ENCODE measurements at places on chromosomes 12 and 14.

DNA sequence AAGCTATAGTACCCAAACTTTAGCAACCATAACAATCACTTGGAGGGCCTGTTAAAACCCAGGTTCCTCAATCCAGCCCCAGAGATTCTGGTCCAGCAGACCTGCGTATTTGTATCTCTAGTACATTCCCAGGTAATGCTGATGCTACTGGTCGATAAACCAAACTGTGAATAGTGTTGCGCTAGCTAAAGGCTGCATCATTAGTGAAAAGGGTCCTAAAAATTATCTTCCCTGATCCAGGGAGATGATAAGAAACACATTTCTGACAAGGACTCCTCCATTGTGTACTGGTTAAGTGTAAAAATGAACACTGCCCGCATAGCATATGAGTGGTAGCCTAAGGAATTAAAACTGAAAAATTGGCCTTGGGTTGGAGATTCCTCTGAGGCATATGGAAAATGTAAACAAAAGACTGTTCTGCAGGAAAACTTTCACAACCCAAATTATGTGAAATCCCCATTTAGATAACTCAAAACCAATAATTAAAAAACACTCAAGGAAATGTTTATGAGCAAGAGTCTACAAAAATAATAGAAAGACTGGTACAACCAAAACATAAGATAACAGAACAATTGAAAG lies 322.7 kb downstream of the CEP128 start:
- no peak for DNase-seq

DNA sequence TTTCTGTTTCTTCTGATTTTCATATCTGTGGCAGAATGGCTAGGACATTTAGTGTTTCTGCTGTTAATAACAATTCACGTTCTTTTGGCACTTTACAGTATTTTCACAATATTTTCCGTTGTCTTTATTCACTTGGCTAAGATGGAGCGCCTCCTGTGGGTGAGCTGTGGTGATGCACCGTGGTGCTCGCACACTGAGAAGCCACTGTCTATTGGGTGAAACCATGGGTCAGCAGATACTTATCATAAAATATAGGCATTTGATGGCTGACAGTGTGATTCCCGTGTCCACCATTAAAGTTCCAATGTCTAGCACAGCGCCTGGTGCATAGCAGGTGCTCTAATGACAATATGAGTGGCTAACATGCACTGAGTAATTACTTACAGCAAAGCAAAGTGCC lies 141.8 kb downstream of the VRK1 start:
- no peak for DNase-seq

DNA sequence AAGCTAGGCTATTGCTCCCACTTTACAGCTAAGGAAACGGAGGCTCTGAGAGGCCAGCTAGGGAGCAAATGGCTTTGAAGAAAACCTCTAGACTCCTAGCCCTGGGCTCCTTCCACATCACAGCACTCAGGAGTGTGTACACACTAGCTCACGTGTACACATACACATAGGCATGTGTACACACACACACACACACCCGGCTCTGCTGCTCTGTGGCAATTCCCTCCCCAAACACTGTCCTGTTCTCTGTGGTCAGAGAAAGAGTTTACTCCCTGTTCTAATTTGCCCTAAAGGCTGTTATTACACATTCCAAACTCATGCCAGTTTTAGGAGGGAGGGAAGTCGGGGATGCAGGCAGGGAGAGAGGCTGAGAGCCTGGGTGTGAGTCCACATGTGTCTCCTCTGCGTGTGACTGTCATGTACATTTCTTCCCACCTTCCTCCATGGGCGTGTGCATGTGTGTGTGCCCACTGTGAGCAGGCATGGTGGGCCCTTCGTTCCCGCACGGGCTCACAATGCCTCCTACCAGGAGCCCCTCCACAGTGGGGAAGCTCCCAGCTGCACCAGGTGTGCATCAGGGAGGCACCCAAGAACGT lies 14.2 kb downstream of the TRPV4 start:
- no peak for DNase-seq

DNA sequence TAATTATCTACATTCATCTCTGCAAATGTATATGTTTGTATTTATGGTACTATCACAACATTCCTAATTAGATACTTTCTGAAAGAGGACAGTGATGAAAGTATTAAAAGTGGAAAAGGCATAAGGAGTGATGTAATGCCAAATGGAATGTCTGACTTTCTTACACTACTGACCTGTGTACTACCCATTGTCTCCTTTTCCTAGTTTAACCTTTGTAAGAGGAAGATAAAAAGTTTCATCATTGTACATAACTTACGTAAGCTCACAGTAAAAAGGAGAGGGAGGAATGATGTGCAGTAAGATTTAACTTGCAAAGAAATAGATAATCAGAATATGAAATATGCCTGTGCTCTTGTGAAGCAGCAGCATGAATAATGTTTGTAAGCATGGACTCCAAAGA lies 55.9 kb downstream of the SOX5 start:
- DNase-seq = no peak

DNA sequence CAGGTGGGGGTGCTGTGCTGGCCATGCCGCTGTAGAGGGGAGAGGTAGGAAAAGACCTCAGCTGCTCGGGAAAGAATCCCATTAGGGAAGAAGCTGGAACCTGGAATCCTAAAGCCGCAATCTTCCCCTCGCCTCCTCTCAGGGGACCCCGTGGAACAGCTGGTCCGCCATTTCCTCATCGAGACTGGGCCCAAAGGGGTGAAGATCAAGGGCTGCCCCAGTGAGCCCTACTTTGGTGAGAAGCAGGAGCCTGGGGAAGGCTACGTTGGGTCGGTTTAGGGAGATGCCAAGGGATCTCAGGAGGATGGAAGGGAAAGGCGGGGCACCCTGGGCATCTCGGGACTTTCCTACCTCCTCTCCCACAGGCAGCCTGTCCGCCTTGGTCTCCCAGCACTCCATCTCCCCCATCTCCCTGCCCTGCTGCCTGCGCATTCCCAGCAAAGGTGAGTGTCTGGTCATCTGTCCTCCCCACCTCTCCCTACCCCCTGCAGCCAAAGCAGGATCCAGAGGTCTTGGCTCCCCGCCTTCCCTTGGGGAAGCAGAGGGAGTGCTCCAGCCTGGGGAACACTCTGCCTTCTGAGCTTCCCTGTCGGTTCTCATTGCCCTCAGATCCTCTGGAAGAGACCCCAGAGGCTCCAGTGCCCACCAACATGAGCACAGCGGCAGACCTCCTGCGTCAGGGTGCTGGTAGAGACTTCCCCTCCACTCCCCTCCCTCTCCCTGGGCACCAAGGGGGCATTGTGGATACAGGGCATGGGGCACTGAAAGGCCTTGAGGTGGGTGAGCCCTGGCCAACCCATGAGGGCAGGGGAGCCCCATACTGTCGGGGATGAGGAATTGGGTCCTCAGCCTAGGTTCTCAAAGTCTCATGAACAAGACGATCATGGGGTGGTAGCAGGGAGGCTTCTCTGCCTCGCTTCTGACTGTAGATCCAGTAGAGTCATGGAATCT lies 12.4 kb downstream of the TNS2 start:
- DNase-seq = no peak
